ENCODE measurements at places on chromosomes 16 and 17.

GRCh38 chr17:8542599-8543502 is 87.7 kb downstream of the MYH10 start:
- DNase-seq: no peak

DNA sequence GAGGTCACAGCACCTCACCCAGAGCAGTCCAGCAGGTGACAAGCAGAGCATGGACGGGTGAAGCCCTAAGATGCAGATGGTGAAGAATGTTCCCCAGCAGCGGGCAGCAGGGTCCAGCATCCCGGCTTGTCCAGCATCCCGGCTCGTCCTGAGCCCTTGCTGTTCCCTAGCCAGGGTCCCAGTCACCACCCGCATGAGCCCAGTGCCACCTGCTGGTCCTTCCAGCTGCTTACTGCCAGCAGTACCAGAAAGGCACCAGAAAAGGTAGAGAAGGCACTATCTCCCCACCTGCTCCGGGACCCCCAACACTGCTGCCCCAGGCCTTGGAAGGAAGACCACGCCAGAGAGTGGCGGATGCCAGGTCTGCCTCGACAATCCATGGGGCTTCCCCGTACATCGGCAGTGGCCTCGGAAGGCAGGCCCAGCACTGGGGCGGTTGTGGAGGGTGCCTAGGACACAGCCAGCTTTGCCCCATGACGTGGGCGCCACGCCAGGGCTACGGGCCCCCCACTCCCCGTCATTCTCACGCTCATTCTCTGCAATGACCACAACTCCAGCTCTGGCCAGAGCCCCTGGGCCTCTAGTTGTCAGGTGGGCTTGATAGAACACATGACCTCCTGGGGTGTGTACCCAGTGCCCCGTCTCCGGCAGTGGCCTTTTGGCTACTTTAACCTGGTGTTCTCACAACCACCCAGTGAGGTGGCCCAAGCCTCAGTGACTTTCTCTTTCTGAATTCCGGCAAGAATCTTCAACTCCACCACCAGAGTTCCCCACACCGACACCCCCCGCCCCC is 1.4 kb downstream of the CENPX start:
- peak; percentile 63 for DNase-seq

DNA sequence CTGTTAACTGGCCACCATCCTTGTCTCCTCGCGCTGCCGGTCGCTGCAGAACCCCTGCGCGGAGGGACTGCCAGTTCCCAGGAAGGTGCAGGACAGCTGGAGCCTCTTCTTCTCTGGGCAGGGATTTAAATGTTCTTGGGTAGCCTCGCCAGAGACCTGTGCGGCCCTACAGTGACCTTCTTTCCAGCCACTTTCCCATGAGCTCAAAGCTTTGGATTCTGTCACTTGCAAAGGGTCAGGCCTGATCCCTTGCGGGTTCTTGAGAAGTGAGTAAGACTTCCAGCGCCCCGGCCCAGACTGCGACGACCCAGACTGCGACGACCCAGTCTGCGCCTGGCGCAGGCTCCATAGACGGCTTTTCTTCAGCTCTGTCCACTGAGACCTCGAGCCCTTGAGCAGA is 1.4 kb upstream of the SLFN5 start:
- peak; percentile 34 for DNase-seq

DNA sequence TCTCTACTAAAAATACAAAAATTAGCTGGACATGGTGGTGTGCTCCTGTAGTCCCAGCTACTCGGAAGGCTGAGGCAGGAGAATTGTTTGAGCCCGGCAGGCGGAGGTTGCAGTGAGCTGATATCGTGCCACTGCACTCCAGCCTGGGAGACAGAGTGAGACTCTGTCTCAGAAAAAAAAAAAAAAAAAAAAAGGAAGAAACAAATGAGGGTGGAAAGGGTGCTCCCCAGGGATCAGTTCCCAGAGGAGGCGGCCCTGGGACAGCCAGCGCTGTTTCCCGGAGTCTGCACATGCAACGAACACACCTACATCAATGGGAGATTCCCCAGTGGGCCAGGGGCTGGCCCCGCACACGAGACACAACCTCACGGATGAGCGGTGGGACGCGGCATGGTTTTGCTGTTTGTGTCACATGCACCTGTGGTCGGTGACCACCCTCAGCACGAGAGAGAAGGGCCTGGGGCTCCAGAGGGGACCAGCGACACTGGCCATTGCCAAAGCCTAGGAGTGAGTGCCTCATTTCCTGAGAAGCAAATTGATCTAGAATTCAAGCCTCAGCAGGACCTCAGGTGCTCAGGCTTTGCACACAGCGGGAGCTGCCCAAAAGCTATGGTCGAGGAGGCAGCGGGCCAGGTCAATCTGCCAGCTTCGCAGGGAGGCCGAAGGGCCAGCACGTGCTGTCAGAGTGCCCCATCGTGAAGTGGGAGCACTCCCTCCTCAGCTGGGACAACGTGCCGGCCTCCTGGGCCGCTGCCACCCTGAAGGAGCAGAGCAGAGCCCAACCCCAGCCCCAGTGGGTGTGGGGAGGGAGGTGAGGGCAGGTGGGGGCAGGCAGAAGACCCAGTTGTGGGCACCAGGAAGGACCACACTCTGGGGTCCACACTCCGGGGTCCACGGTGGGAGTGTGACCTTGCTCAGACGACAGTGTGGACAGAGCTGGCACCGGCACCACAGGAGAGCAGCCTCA is 13.8 kb upstream of the WDR45B start:
- DNase-seq: no peak

- DNase-seq: no peak
Measured at GRCh38 chr16:57383276-57384247, 11.3 kb downstream of the CX3CL1 start.

All from activated CD4-positive, alpha-beta T cell treated with anti-CD3 and anti-CD28 coated beads, Interleukin-2, Interleukin-6, amounts not matched to agents 100 ng/mL and 50 ng/mL, durations not matched to agents 16 hours and 8 hours (primary cell).